Trophoblast cell (in vitro differentiated cells and primary cell): ENCODE measurements at places on chromosomes 12 and 14.

DNA sequence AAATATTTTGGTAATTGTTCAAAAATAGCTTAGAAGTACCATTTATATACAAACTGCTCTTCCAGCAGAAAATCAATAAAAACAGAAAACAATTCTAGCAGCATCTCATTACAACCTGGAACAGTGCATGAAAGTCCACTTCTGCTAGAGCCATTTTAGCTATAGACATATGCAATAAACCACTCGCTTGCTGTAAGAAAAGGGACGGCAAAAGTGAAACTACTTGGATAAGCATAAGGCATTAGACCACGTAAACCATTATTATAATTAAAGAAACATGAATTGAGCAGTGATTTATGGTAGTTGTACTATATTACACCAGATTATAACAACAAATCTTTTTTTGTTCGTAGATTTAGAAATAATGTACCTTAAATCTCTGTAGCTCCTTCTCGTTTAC, 48.7 kb downstream of the LRIG3 start:
- no peak for DNase-seq

DNA sequence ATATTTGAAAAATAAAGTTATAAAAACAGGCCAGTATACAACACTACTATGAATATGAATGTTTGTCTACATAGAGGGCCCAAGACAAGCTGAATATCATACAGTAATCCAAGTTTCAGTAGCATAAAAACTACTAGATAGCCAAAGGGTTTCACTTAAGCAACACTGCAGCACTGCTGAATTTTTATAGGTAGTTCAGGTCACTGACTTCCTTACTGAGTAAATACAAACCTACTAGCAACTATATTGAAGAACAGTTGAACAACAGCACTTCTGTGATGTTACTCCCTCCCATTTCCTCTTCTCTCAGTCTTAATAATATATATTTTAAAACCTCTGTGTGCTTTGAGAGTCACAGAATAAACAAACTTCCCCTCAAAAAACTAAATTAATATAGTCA, 42.7 kb downstream of the GTF2A1 start:
- DNase-seq: no peak

DNA sequence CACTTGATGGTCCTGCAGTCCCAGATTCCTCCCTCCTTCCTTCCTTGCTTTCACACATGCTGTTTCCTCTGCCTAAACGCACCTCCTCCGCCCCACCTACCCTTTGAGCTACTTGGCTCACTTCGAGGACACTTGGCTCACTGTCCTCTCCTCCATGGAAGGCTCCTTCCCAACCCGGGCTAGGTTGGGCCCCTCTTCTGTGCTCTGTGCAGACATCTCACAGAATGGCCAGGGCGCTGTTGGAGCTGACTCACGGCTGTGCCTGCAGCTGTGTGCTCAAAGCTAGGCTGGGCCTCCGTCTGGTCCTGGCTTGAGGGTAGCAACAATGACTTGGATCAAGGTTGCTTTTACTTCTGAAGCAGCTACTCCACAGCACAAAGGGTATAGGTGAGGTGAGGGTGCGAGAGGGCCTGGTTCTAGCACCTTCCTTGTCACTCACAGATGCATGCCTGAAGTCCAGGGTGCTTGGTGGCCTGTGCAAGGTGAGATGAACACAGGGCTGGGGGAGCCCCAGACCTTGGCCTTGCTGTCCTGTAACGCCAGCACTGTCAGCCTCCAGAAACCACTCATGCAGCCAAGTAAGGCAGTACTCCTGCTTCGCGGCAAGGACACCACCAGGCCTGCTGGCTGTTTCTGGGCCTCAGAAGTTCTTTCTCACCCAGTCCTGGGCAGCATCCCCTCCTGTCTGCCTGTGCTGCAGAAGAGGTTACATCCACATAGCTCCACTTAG, 61.8 kb downstream of the GALNT16 start:
- DNase-seq: no peak

DNA sequence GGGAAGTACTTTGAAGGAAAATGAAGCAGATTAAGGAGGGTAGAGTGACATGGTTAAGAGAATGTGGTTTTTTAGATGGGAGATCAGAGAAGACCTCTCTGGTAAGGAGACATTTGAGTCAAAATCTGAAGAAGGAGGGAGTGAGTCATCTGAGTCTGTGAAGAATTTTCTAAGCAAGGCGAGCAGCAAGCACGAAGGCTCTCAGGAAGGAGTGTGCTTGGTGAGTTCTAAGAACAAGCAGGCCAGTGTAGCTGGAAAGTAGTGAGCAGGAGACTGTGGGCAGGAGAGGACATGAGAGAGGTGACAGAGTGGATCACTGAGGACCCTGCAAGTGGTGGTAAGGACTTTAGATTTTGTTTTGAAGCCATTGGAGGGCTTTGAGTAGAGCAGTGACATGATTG, 76.3 kb upstream of the FUT8 start:
- DNase-seq: peak; percentile 59

DNA sequence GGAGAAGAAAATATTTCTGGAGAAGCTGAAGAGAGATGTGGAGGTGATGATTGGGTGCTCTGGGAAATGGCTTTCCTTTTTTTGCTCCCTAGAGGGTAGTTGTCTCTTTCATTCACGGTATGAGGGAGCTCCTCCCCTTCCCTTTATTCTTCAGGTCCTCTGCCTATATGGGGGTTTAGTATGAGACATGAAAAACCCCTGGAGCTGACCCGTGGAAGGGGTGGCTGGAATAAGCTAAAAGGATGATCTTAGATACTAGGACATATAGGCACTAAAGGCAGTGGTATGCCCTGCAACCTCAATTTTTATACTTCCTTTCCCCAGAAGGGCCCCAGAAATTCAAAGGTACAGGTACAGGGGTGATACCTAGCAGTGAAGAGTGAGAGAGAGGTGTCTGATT, 4.2 kb upstream of the DTX3 start:
- DNase-seq: no peak

DNA sequence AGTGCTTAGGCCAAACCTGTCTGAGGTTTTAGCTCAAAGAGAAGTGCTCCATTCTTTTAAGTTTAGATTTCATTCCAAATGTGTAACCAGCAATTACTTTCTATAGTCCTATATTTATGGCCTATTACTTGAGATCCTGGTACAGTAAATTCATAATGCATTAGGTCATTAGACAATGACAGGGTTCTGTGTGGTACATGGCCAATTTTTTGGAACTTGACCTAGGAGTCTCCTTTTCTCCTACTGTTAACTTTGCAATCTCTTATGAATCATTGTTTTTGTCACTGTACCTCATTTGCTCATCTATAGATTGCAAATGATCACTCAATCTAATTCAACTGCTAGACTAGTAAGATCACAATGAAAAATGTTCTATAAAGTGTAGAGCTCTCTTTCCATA, 136.7 kb downstream of the PDE3A start:
- no peak for DNase-seq

- no peak for DNase-seq
These were observed 241.6 kb downstream of the BCAT1 start for GRCh38 chr12:24707334-24707733.

GRCh38 chr12:14576896-14577295, 9.2 kb upstream of the PLBD1 start:
- DNase-seq: no peak

- peak; percentile 23 for DNase-seq
These were observed 3.0 kb downstream of the PACS2 start for GRCh38 chr14:105317546-105317945.

- no peak for DNase-seq
These were observed 32.1 kb downstream of the SPATA7 start for GRCh38 chr14:88417594-88417993.

GRCh38 chr12:57175428-57176138, 28.2 kb upstream of the LRP1-AS start:
- DNase-seq: peak; percentile 88

- DNase-seq: no peak
These were observed 20.1 kb downstream of the FAM181A start for GRCh38 chr14:93947282-93947681.

- DNase-seq: no peak
These were observed 73.4 kb upstream of the CLEC14A start for GRCh38 chr14:38329246-38329645.

- DNase-seq: peak; percentile 90
These were observed 7.3 kb downstream of the STAC3 start for GRCh38 chr12:57243521-57244311.

DNA sequence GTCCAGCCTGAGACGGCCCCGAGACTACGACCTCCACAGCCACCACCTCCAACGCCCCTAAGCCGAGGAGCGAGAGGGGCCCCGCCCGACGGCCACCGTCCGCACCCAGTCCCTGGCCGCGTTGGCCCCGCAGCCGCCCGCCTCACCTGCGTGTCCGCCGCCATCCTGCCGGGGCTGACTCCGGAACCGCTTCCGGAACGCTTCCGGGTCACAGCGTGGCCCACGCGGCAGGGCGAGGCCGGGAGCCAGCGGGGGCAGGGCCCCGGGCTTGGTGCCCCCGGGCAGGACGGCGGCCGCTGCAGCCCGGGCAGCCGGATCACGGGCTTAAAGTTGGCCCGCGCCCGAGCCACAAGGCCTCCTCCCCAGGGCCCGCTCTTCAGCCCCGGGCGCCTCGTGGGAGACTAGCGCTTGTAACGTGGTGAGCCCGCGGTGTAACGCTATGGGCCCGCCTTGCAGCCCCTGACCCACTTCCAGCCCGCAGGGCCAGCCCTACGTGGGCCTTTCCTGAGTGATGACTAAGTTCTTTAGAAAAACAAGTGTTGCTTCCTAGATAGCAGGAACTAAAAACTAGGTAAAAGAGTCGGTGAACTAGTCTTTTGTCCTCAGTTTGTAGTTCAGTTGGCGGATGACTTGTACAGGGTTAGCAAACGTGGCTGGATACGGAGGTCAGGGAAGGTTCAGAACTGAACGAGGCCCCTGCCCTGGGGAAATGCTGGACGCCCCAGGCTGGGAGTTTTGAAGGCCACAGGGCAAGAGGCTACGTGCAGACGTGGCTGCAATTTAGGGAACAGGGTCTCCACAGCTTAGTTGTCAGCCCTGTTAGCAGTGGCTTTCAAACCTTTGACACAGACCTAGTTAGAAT, at the start of gene GCN1:
GCN1 (minus strand) TSS at position 182 of the 862 bp plus-strand sequence; CDS start at position 164, 18 bp downstream.
- peak; percentile 96 for DNase-seq

- DNase-seq: no peak
These were observed 769 bp upstream of the ZNF740 start for GRCh38 chr12:53179687-53180219.

DNA sequence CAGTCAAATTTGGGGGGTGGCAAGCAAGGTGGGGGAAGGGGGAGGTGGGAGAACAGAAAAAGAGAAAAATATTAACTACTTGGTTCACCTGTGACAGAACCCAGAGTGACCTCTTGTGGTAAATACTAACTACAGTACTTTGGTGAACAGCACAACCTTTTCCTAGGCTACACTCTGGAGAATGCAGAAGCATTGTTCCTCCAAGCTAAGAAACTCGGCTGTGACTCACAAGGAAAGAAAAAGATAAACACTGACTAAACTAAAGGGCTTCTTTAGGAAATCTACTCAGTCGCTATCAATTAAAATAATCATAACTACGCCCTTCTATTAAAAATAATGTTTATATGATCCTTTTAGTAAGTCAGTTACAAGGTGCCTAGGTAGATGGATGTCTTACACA, 5.4 kb downstream of the KCNH5 start:
- peak; percentile 7 for DNase-seq

DNA sequence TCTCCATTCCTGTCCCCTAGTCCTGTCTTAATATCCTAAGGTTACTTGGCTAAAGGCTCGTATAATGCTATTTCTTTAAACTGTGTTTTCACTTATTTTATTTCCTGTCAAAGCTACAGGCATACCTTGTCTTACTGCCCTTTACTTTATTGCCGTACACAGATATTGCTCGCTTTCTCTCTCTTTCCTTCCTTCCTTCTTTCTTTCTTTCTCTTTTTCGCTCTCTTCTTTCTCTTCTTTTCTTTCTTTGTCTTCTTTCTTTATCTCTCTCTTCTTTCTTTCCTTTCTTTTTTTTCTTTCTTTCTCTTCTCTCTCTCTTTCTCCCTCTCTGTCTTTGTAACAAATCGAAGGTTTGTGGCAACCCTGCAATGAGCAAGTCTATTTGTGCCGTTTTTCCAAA, 123.9 kb upstream of the ARHGAP5 start:
- DNase-seq: no peak

- no peak for DNase-seq
These were observed 217.8 kb downstream of the KIF26A start for GRCh38 chr14:104356020-104356737.

DNA sequence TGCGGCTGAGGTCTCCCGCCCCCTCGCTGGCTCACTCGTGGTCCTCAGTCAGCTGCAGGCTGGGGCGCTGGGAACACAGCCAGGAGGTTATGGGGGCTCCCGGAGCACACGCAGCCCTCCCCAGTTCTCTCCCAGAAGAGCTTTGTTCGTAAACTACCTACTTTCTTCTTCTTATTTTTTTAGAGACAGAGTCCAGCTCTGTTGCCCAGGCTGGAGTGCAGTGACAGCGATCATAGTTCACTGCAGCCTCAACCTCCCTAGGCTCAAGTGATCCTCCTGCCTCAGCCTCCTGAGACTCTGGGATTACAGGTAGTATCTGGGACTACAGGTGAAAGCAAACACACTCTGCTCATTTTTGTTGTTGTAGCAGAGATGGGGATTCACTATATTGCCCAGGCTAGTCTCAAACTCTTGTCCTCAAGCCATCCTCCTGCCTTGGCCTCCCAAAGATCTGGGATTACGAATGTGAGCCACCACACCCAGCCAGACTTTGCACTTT, 15.5 kb upstream of the PLA2G1B start:
- DNase-seq: no peak

GRCh38 chr14:103576371-103577024, 13.7 kb downstream of the COA8 start:
- DNase-seq: peak; percentile 79

GRCh38 chr12:27260746-27261145, 16.7 kb downstream of the STK38L start:
- no peak for DNase-seq

GRCh38 chr14:104141621-104142091, 3.3 kb downstream of the KIF26A start:
- DNase-seq: no peak
